Neural progenitor cell (in vitro differentiated cells): ENCODE measurements at places on chromosomes 7 and 10. TPM values are rescaled to one million over a fixed set of nuclear protein-coding genes. Genes with fewer than 3 reads are reported as not detected.

NUP42 gene
- 60.1 and 67.7 TPM in 2 replicates for total RNA-seq

TAS2R4 gene
- 2.2 and 2.8 TPM in 2 replicates for total RNA-seq

ZNF37A gene
- total RNA-seq = 8.8 and 19.9 TPM in 2 replicates

SPOCK2 gene
- total RNA-seq = 1.9 and 3.2 TPM in 2 replicates

SNCG gene
- total RNA-seq = not detected in 2 replicates

C10orf88 gene
- total RNA-seq = 11.4 and 17.7 TPM in 2 replicates

- no peak for DNase-seq
These were observed 233.1 kb downstream of the BMPER start for GRCh38 chr7:34138483-34138882.

DNA sequence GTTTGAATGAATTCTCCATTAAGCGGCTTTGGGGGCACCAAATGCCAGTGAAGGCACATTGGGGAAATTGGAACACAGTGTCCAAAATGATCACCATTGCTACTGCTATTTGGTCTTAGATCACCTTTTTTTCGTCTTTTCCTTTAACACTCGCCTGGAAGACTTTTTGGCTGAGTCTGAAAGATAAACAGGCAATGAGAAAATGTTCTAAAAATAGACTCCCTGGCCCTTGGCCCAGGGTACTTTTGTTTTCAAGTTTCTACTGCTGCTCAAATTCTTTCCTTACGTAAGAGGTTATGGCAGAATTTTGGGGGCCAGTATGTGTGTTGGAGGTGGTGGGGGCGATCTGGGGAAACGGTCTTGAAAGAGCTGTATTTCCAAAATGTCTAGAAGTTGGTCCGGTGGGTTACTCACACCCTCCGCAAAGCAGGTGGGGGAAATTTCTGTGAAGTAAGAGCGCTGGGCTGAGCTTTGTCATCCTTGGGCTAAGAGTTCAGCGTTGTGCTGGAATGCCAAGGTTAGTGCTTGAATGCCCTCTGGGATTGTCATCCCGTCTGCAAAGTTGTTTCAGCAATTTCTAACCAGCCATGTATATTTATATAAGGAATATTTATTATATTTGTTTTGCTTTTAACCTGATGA, 1.3 kb upstream of the ITPRIP start:
- no peak for DNase-seq

DNA sequence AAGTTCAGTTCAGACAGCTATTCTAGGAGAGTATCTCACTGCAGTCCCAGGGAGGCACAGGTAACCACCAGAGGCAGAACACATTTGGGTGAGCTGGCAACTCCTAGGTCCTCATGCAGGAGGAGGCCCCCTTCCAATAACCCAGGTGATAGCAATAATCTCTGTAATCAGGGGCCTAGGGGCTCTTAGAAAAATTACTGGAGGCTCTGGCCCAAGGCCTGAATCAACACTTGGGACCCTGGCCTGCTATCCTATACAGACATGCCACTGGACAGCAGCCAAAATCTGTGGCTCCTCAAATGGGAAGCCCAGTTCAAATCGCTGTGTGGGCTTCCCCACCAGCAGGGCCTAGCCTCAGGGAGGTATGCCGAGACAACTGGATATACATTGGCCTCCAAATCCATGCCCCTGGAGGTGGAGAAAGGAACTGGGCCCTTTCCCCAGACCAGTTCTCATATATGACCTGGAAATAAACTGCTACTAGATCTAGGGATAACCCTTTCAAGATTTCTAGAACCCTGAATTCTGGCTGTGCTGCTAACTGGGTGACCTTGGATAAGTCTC, 1.6 kb downstream of the AVPI1 start:
- DNase-seq = peak; percentile 52

DNA sequence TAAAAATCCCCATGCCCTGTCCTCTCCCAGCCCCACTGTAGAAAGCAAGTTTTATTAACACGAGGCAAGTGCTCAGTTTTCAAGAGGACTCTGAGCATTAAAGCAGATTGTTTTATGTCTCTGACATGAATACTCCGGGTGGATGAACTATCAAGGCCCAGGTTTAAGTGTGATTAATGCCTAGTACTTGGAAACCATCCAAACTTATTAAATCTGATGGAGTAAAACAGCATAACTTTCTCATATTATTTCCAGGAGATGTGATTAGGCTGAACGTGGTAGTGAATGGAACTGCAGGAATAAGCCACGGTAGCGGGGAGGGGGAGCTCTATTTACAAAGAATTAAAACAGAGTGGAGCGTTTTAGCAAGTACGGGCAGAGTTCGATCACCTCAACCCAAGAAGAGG, 144.2 kb upstream of the RNF32 start:
- DNase-seq = no peak

DNA sequence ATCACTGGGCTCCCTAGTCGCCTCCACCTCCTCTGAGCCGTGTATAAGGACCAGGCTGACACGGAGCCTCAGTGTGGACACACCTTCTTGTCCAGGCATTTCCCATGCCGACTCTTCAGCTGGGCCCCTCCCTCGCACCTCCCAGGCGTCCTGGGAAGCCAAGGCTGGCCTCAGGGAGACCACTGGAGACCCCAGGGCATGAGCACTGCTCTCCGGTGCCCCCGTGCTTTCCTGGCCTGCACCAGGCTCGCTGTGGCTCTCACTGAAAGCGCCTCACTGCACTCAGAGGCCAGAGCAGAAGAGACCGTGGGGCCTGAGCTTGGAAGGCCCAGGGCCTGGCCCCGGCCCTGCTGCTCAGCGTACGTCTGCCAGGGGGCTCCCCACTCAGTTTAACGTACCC, 31.4 kb downstream of the LRRC27 start:
- no peak for DNase-seq

DNA sequence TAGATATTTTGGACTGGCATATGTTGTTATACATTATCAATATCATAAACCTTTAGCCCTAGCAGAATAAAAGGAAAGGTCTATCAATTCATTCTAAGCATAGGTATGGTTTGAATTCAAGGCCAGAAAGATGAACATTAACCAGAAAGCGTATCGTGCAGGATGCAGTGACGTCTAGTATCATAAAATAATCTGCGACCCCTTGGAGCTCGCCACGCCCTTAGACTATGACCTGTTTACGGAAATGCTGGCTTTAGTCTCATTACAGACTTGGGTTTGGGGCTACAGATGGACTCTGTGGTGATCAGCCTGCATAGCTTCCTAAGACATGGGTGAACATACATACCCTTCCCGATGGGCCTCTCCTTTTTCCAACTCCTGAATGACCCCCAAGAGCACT, 21.5 kb downstream of the INSYN2A start:
- DNase-seq = no peak

GRCh38 chr7:29657288-29657687, 93.7 kb downstream of the PRR15 start:
- no peak for DNase-seq

GRCh38 chr7:90270431-90271178, 25.6 kb downstream of the CFAP69 start:
- DNase-seq = no peak

GRCh38 chr10:72665925-72666324, 26.0 kb upstream of the MCU start:
- DNase-seq = no peak

DNA sequence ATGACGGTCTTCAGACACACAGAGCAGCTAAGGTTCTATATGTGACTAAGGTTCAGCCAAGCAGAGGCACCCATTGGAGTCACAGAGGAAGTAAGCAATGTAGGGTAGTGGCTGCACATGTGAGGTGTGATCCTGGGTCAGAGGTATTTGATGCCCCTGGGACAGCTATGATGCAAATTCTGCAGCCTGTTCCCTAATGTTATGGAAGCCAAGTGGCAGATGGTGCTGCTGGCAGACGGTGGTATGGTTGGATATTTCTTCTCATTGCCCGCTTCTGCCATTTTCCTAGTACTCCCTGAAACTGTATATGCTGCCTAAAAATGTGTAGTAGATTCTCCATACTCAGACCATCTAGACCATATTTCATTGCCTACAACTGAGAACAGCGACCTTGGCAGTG, 7.2 kb downstream of the TAS2R16 start:
- no peak for DNase-seq
